Hepatocyte (in vitro differentiated cells): ENCODE measurements at places on chromosomes 7 and 10.
A peak's percentile ranks its signal among the peaks of the same experiment; 100 is the strongest.

- DNase-seq, result no peak
Measured at GRCh38 chr7:24917510-24918239, 62.3 kb downstream of the OSBPL3 start.

DNA sequence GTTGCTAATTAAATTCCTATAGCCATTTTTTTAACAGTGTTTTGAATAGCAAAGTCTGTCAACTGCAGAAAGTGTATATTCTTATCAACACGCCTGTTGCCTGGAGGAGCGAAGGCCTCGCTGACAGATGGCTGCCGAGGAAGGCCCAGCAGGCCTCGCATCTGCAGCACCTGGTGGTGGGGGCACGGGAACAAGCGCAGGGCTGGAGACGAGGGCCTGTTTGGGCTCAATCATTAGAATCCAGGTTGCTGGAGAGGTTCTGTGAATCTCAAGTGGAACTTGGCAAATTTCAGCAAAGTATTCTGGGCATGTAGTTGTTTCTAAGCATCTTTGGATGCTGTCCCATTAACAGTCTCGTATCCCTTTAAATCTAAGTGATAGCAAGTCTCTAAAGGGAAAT is 66.1 kb upstream of the FAM204A start:
- no peak for DNase-seq

DNA sequence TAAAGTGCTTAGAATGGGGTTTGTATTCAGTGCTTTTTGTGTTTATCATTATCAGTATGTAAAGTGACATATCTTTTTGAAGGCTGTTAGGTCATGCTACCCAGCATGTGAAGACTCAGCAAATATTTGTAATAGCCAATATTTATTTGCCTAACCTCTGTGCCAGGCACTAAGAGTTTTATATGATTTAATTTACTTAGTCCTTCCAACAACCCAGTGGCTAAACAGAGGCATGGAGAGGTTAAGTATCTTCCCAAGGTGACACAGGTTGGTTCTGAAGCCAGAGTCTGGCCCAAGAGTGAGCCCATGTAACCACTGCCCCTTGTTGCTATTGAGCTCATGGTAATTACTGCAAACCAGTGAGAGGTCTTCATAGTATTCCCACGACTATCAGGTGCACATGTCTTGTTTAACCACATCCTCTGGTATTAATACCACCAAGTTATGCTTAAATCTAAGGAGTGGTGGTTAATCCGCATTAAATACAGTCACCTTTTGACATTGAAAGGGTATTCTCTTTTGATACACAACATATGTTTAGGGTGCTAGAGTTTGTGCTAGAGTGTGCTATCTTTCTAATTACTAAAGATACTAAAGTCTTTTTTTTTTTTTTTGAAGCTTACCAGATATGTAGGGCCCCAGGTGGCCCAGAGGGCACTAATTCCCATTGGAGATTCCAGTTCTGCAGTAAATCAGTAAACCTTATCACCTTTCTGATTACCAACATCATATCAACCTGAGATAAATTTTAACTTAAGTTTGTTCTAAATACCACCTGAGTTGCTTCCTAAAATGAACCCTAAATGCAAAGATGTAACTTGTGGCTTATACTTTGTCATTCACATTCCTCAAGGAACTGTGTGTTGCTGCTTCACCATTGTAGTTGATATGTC is 2.9 kb downstream of the ADD3 start:
- DNase-seq, result no peak

- DNase-seq, result no peak
Measured at GRCh38 chr7:140525743-140526142, 46.4 kb upstream of the MKRN1 start.

- DNase-seq, result peak; percentile 16
Measured at GRCh38 chr10:91798649-91799611, 704 bp downstream of the TNKS2 start.

GRCh38 chr7:106566196-106566595 is 94.8 kb downstream of the CCDC71L start:
- no peak for DNase-seq

DNA sequence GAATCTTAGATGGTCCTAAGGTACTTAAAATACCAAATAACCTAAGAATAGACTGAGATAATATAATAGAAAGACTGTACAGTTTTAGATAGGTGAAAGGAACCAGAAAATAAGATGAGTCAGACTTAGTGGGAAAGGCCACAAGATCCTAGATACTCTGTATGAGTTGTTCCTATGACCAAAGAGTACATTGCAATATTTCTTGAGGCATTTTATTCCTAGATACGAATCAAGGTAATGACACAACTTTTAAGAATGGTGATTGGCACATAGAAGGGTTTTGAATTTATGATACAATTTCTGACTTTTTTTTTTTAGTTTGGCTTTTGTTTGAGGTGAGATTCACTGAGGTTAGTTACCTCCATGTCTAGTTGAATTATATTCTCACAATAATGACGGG is 30.2 kb downstream of the MGAM start:
- no peak for DNase-seq

- no peak for DNase-seq
Measured at GRCh38 chr7:1137517-1138167, 22.4 kb downstream of the ZFAND2A start.

DNA sequence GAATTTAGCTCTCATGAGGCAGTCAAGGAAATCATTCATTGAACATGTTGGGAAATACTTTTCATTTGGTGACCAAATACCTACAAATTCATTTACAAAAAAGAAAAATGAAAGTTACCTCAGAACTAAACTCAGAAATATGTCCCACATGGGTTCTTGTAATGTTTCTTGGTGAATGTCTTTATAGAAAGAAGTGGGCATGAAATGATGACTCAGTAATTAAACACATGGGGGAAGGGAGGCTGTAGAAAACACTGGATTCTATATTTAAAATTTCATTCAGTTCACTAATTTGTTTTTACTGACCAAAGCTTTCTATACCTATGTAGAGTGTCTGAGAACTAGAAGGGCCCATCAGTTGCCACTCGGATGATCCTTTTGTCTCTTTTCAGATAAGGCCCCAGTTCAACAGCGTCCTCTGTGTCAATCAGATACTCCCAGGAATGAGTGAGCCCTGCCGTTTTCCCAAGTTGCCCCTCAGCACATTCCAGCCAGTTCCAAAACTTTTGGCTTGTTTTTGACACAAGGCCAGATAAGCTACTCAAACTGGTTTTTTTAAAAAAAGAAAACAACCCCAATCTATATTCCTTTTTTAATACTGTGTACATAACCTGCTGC is 49.3 kb upstream of the AGBL3 start:
- no peak for DNase-seq

- DNase-seq, result no peak
Measured at GRCh38 chr7:131034166-131034881, 293.4 kb upstream of the MKLN1 start.

- DNase-seq, result no peak
Measured at GRCh38 chr7:31043051-31043471, 9.0 kb upstream of the ADCYAP1R1 start.

DNA sequence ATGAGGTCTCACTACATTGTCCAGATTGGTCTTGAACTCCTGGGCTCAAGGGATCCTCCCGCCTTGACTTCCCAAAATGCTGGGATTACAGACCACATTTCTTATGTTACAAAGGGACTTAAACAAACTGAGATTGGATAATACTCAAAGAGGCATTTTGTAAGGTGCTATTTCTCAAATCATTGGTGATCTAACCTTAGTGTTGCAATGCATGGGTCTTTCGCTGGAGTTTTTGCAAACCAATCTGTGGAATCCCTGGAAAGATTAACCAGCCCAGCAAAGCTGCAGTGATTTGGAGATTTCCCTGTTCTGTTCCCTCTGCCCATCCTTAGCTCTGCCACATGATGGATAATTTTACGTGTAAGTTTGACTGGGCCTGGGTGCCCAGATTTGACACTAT is 20.4 kb upstream of the ECHDC3 start:
- no peak for DNase-seq

GRCh38 chr10:94403380-94404213 is 1.3 kb downstream of the TBC1D12 start:
- peak; percentile 74 for DNase-seq

DNA sequence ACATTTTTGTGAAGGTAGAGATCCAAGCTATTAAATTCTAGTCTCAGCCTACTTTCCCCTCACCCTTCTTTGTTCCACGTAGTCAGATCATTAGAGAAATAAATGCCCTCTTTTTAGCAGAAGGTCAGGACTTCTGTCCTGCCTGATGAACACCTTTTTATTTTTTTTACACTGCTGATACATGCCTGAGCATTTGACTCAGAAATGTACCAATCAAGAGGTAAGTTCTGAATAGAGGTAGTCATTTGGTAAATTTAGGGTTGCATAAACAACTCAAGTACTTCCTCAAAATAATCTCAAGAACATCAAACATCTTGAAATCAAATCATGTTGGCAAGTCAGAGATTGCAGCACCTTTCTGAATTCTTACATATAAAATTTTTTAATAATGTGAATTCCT is 133.7 kb downstream of the MYO3A start:
- DNase-seq, result no peak

- DNase-seq, result no peak
Measured at GRCh38 chr10:86293396-86293791, 73.2 kb downstream of the GRID1 start.
